Naive B cell (primary cell): ENCODE measurements at places on chromosomes 4 and X. TPM values are rescaled to one million over a fixed set of nuclear protein-coding genes. Genes with fewer than 3 reads are reported as not detected.

- peak; percentile 10 for DNase-seq
These were observed 26.3 kb upstream of the UCP1 start for GRCh38 chr4:140595065-140595464.

USP51 gene
- 0.41 TPM for polyA plus RNA-seq

DNA sequence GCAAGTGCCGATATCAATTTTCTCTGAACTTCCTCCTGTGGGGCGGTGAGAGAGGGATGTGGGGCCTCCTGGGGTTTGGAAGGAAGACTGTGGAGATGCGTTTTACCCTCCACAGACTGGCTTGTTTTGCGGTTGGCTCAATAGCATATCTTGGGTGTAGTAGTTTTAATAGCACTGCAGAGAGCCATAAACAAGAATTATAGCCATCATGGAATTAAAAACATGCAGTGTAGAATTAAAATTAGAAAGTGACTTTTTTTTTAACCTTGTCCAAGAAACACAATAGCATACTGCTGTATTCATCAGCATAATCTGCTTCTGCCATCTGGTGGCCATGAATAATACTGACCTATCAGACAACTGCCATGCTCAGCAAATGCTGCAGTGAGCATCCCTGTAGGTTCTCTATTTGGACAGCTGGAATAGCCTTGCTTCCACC is 47.3 kb upstream of the SCML1 start:
- DNase-seq, result peak; percentile 4

GRCh38 chrX:14896273-14896672 is 23.1 kb downstream of the MOSPD2 start:
- no peak for DNase-seq

DMRTC1 gene
- polyA plus RNA-seq, result not detected

- no peak for DNase-seq
These were observed 216.6 kb downstream of the DCTD start for GRCh38 chr4:182700362-182701160.

GRCh38 chr4:138609943-138610350 is 367.8 kb upstream of the SLC7A11 start:
- DNase-seq, result no peak

DNA sequence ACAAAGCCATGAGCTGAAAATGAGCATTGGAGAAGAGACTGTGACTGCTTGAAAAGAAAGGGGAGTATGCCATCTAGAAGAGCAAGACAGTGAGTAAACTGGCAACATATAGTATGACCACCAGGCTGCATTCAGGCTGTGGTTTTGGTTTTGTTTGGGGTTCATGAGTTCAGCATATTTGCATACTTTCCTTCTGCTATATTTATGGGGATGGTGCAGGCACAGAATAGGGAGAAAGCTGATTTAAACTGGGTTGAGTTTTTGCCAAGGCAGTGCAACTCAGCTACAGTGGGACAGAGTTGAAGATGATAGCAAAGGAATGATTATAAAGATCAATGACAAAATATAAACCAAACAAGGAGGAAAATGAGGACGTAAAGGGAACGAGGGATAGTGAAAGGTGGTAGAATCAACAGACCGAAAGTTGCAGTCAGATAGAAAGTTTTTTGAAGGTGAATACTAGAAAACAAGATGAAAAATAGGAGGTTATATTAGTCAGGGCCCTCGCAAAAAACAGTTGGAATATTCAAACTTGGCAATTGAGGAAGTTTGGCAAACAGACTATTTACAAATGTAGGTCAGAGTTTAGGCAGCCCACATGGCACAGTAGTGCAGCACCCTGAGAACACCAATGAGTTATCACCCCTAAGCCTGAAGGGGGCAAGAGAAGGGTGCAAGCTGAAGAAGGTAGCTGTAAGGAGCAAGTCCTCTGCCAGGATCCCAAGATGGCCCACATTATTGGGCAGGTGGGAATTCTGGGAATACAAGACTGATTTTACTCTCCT is 114.8 kb upstream of the MAP9 start:
- no peak for DNase-seq

DNA sequence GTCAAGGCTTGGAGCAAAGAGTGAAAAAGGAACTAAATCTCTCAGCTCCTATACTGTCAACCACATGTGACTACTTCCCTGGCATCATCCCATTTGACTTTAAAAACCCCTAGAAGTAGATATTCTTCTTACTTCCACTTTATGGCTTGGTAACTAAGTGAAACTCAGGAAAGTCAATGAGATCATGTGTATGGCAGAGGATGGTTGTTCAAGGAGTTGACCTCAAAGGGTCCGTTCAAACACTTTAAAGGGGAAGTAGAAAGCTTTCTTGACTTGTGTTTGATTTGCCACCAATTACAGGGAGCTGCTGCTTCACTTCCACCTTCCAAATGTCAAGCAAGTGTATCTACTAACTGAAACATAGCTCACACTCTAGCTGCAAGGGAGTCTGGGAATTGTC is 187.2 kb downstream of the RAB28 start:
- no peak for DNase-seq

FREM3 gene
- not detected for polyA plus RNA-seq

GRCh38 chr4:103867311-103867710 is 147.5 kb upstream of the TACR3 start:
- no peak for DNase-seq

- no peak for DNase-seq
These were observed 61.3 kb downstream of the CENPC start for GRCh38 chr4:67483868-67484602.

GRCh38 chrX:100643212-100643611 is 787 bp upstream of the SRPX2 start:
- DNase-seq, result no peak

SPANXB1 gene
- not detected for polyA plus RNA-seq

HNRNPH2 gene
- 78.2 TPM for polyA plus RNA-seq
